Sigmoid colon (tissue), 7 donors: ENCODE measurements at places on chromosomes 3 and 15.

DNA sequence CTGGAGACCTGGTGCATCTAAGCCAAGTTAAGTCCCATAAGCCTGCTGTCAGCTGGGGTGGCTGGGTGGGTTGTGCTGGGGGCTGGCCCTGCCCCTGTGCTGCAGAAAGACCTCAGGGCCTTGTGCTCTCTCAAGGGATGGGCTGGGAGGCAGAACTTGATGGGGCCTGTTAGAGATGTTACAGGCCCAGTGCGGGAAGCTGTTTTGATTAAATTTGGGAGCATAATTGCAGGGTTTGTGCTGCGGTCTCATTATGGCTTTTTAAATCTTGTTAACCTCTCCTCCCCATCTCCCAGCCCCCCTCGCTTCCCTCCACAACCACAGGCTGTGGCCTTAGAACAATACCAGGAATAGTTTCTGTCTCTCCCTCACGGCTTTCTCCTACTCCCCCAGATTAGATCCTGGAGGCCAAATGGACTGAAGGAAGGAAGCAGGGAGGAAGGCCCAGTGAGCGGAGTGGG is 87.6 kb upstream of the TLE3 start:
- DNase-seq: no peak

DNA sequence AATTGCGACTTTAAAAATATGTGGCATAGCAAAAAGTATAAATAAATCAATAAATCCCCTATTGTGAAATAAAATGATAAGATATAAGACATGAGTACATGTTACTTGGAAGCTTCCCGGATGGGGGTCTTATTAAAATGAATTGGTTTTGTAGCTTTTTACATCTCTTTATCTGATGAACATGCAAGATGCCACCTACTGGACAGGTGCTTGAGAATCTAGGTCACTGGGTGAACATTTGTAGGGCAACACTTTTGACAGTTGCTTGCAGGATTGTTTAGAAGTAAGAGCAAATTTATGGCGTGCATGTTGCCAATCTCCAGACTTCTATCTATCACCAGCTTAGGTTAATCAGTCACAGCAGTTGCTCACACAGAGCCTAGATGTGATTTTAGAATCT is 362.7 kb upstream of the SUCLG2 start:
- DNase-seq: no peak

DNA sequence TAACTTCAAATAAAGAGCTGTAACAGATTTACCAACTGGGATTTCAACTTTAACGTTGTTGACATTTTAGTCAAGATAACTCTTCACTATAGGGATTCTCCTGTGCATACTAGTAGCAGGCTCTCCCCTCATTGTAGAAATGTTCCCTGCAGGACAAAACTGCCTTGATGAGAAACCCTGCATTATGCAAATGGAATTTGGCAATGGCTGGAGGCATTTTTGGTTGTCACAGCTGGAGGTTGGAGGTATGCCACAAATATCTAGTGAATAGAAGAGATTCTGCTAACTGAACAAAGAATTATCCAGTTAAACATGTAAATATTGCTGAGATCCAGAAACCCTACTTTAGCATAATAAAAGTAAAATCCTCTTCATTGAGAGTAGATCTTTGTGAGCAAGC is 928.8 kb upstream of the ALCAM start:
- DNase-seq: no peak

- DNase-seq: no peak
Measured at GRCh38 chr3:108834551-108834950, 12.0 kb downstream of the TRAT1 start.

DNA sequence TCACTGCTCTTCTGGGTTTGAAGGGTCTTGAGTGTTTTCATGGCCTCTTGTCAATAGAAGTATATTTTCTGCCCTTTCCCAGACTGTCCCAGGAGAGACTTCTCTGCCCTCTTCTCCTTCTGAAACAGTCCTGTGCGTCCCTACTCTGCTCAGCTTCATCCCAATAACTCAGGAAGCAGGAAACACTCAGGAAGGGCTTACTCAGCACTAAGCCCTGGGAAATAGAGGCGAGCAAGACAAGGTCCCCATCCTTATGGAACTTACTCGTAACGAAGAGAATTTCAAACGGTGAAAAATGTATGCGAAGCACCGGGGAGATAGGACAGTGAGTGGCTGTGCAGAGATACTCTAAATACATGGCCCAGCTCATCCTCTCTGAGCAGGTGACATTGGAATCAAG is 52.8 kb upstream of the TFRC start:
- no peak for DNase-seq

DNA sequence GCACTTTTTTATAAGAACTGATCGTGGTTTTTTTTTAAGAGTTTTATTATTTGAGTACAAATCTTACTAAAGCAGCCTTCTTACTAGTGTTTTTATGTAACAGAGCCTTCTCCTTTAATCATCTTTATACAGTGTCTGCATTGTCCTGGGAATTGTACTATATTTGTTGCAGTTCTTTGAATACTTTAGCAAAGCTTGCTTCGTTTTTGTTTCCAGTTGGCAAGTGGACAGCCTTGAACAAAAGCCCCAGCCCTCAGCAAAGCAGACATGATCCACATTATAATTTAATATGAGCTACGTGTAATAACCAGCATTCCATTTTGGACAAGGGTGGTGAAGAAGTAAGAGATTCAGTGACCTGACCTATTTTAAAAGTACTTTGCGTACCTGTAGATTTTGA is 112.2 kb upstream of the FLNB start:
- no peak for DNase-seq

DNA sequence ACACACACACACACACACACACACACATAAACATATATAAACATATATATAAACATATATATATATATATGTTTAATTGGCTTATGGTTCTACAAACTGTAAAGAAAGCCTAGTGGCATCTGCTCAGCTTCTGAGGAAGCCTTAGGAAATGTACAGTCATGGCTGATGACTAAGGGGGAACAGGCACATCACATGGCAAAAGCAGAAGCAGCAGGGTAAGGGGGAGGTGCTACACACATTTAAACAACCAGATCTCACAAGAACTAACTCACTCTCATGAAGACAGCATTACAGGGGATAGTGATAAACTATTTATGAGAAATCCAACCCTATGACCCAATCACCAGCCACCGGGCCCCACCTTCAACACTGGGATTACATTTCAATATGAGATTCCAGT is 922.9 kb downstream of the SI start:
- DNase-seq: no peak

GRCh38 chr3:150324788-150325187 is 83.3 kb upstream of the TSC22D2 start:
- no peak for DNase-seq

GRCh38 chr15:81751816-81752545 is 293.8 kb downstream of the MEX3B start:
- DNase-seq: no peak

DNA sequence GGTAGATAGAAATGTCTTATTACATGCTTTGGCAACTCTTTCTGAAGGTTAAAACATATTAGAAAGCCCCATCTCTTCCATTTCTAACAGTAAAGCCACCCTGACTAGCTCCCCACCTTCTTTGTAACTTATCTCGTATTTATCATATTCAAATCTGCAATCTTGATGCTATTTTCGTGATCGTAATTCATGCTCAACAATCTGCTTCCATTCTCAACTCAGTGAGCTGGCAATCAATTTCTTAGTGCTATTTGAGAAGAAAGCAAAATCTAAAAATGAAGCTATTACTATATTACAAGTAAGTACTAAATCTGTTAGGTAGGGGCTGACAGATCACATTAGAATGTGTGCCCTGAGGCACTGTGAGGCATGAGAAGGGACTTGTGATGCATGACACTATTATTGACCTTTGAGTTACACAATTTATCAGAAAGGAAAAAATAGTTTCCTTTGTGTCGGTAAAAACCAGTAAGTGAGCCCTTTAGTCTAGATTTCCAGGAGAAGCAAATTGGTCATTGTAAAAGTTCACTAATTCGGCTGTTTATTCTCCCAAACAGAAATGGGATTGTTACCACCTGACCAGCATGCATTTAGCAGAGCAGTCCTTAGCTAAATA is 379.7 kb upstream of the CNTN6 start:
- DNase-seq: no peak

GRCh38 chr3:141642215-141642614 is 95.9 kb upstream of the RNF7 start:
- DNase-seq: no peak

- no peak for DNase-seq
Measured at GRCh38 chr3:48686538-48687219, 964 bp upstream of the NCKIPSD start.

DNA sequence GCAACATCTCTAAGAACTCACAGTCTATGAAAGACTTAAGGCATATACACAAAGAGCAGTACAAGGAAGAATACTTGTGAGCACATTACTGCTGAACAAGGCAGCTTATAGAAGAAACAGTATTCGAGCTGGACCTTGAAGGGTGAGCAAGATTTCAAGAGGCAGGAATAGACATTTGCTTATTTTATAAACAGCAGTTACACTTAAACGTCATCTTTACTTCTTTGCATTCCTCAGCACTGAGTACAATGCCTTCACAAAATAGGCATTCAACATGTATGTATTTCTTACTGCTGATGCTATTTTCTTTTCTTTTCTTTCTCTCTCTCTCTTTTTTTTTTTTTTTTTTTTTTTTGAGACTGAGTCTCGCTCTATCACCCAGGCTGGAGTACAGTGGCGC is 205.8 kb downstream of the ZIC4 start:
- DNase-seq: no peak

DNA sequence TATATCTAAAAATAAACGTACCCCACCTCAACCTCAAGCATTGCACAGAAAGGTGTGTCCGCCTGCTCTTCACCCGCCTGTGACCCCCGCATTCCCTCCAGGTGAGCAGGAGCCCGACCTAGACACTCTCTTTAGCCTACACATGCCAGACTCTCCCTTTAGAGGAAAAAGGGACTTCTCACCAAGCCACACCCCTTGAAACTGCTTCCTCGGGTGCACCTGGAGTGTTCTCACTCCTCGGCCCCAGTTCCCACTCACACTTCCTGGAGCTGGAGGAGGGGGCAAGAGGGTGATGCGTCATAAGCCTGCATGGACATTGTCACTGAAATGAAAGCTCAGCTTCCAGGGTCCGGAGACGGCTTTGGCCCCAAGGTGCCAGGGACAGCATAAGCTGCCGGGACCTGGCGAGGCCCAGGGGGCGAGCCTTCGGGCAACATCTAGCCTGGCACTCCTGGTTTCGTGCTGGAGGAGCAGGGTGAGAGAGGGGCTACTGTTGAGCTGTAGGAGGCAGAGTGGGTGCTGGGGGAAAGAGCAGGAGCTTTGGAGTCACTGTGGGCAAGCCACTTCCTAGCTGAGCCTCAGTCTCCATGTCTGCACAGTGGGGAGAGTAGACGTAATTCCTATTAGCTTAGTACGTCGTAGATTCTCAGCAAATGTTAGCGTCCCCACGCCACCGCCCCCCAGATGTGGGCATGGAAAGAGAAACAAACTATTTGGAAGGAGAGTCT is 9.8 kb upstream of the MUC4 start:
- DNase-seq: no peak

DNA sequence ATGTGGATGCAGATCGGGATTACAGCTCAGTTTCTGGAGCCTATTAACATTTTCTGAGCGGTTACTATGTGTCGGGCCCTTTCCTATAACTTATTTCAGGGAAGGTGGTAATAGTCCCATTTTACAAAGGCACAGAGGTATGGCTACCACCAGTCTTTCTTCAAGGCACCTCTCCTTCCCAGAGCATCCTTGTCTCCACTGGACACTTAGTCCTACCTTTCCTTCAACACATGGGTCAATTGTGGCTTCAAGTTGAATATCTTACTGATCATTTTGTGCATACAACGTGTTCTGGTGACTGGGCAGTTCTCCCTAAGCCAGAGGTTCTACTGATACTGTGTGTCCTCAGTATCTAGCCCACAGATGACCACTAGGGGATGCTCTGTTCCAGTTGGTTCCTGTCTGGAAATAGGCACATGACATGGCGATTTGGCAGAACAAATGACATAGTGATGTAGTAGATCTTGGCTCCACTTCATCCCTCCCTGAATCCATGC is 60.7 kb upstream of the CMTM8 start:
- no peak for DNase-seq

DNA sequence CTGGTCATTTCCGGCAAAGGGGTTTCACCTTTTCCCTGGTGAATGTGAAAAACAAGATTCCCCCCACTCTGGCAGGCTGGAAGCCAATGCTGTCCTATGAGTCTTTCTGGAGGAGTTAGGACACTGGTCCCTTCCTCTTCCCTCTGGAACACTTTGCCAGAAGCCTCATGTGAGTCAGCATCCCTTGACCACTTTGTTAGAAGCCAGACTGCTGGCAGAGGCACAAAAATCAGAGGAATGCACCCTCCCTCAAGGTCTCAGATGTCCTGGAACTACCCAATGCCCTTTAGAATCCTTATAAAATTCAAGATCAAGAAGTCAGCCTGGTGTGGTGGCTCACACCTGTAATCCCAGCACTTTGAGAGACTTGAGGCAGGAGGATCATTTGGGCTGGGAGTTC is 26.6 kb downstream of the ITGB5 start:
- peak; percentile 93 for DNase-seq
